Upper lobe of right lung (tissue), 1 donor: ENCODE measurements at places on chromosomes 5 and 9. TPM values are rescaled to one million over a fixed set of nuclear protein-coding genes. Genes with fewer than 3 reads are reported as not detected.

Gene FOXD4L3
- not detected for total RNA-seq

DNA sequence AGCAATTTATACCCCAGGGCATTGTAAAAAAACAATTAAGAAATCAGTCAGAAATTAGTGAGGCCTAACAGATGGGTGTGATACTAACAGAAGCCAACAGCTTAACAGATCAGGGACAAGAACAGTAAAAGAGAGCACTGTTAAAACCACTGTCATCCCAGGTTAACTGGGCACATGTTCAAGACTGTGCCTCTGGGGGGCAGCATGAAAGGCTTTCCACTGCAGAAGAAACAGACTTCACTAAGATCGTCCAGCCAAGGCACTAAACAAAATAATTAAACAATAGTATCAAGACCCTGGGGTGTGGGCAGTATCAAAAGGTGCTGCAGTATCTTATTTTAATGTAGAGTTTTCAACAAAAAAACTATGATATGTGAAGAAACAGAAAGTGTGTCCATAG lies 43.5 kb downstream of the FBN2 start:
- no peak for DNase-seq

GRCh38 chr5:136089791-136090190 lies 42.9 kb upstream of the SMAD5 start:
- DNase-seq, result no peak

- DNase-seq, result no peak
These were observed 48.4 kb upstream of the SRFBP1 start for GRCh38 chr5:121913418-121913817.

- no peak for DNase-seq
These were observed 124.4 kb downstream of the WDR41 start for GRCh38 chr5:77367741-77368140.

DNA sequence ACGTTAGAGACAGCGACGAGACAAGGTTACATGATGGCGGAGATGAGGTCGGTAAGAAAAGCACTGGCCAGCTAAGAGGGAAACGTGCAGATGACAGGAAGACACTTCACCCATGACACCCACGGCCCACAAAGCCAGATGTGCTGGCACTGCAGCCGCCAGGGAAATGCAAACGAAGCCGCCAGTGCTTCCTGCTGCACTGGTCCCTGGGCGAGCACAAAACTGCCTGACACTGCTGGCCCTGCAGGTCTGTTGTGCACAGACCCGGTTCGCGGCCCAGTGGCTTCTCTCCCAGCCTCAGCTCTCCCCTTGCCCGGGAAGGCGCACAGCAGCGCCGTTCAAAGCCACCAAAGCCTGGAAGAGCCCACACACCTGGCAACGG lies 20.3 kb downstream of the QSOX2 start:
- DNase-seq, result no peak

Gene FOXD4L4
- 0.23 TPM for total RNA-seq

DNA sequence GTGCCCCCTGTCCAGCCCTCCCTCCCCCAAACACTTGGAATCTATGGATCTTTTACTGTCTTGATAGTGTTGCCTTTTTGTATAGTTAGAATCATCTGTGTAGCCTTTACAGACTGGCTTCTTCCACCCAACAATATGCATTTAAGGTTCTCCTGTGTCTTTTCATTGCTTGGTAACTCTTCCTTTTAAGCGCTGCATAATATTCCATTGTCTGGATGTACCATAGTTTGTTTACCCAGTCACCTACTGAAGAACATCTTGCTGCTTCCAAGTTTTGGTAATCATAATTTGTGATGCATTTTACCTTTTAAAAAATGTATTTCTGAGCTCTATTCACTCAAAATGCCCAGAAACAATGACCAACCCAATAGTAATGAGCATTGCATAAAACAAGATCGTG lies 17.7 kb upstream of the LMX1B start:
- no peak for DNase-seq

GRCh38 chr5:94595281-94595840 lies 23.0 kb downstream of the KIAA0825 start:
- DNase-seq, result no peak

DNA sequence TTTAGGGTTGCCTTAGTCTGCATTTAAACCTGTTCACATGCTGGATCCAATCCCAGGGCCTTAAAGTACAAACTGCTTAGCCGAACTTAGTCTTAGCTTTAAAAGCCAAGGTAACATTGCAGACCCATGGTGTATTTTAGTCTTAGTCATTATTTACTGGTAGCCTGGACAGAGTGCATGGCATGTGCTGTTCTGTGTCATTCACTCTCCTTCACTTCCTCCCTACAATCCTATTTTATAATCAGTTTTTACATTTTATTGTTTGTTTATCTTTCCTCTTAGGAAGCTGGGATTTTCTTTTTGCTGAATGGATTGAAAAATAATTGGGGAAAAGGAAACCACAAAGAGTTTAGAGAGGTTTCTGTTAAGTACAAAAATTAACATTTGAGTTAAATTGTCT lies 29.4 kb upstream of the TAL2 start:
- no peak for DNase-seq

- no peak for DNase-seq
These were observed 14.7 kb downstream of the DNAJC21 start for GRCh38 chr5:34944044-34944443.

DNA sequence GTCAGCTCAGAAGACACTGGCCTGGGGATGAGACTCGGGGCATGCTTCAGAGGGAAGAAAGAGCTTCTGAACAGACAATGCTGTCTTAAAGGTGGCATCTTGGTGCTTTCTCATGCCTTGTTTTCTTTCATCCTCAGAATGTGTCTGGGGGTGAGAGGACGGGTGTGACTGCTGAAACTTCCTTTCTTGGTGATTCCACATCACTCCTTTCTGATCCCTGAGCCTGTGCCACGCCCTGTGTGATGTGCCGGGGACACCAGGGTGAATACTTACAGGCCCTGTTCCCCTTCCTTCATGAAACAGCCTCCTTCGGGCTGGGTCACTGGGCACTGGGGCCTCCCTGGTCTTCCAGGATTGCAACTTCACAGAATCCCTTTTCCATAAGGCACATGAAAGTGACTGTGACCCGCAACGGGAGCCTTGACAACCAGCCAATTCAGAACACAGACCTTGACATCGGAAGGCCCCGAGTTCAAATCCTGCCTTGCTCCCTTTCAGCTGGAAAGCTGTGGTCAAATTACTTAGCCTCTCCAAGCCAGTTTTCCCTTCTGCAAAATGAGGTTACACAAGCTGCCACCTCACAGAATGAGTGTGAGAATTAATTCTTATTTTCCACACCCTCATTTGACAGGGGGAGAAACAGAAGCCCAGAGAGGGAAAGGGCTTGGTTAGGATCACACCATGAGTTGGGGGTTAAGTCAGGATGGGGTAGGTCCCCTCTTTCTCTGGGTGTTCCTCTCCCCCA lies 44.1 kb upstream of the IL17B start:
- DNase-seq, result no peak

DNA sequence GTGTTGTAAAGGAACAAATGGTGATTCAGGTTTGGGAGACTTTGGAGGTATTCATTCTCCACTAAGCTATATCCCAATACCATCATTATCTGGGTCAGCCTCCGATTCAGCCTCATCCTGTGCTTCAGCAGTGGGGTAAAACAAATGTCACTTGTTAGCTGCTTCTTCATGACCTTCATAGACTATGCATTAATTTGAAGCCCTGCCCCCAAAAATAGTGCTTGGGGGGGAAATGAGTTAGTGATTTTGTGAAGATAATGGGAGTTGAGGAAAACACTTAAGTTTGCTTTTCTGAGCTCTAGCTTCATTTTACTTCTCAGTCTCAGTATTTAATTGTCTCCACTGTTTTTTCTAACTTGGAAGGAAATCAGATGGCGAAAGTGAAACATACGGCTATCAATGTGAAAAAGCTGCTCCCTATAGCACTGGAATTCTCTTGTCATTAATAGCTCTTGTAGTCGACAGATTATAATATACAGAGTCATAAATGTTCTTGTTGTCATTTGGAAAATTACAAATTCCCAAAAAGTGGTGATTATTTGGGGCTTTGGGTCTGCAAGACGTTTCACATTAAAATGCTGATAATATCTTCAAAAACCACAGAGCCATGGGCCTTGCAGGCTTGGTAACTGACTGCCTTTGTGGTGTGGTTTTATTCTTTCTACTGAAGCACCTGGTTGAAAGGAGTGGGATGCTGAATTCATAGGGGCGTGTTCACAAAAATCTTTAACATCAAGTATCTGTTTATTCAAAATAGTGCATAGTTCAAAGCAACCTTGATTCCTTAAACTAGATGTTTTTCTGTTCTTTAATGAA lies 40.0 kb downstream of the PIK3R1 start:
- DNase-seq, result no peak

Gene SHOC1
- not detected for total RNA-seq

- no peak for DNase-seq
These were observed 677 bp upstream of the DYNC2I2 start for GRCh38 chr9:128657344-128657704.

GRCh38 chr5:151001436-151001835 lies 19.0 kb upstream of the GPX3 start:
- DNase-seq, result no peak

GRCh38 chr5:138620663-138621224 lies 45.5 kb upstream of the HSPA9 start:
- DNase-seq, result no peak

Gene FAM114A2
- 37.4 TPM for total RNA-seq

DNA sequence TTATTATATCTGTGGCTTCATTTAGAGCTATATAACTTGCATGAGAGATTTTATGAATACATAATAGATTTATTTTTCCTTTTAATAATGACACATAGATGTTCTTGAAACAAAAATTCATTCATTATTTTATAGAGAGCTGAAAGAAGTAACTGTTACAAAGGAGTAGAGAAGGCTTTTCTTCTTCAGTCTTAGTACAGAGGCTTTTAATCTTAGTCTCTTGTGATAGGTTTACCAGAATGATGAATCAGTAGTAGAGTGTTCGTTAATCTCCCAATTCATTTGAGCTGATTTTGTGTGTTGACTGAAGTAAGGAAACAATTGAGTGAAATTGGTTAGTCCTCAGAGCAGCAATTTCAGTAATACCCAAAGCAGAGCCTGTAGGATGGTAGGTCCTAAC lies 1284.1 kb upstream of the ACO1 start:
- DNase-seq, result no peak

Gene SPATA6L
- total RNA-seq, result 12.6 TPM

DNA sequence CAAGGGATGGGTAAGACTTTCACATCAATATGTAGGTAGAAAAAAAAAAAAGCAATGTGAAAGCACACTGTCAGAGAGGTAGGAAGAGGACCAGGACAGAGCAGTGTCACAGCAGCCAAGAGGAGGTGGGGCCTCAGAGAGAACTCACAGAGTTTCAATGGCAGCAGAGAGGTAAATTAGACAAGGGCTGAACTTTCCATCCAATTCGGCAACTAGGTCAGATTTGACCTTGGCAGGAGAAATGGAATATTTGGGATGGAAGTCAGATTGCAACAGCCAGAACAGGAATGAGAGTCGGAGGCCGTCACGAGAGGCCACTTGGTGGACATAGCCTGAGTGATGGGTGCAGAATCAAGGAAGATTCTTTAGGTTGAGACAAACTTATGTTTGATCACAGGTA lies 57.7 kb downstream of the ENC1 start:
- DNase-seq, result no peak

Gene TAF11L10
- total RNA-seq, result not detected

- no peak for DNase-seq
These were observed 72.1 kb upstream of the SREK1 start for GRCh38 chr5:66072031-66072430.

Gene STRBP
- 24.7 TPM for total RNA-seq

GRCh38 chr5:76305775-76306174 lies 97.3 kb upstream of the IQGAP2 start:
- no peak for DNase-seq

- DNase-seq, result no peak
These were observed 15.0 kb upstream of the S1PR3 start for GRCh38 chr9:88975966-88976889.

GRCh38 chr9:121604242-121604641 lies 47.2 kb upstream of the DAB2IP start:
- no peak for DNase-seq

- no peak for DNase-seq
These were observed 209.8 kb downstream of the TLE1 start for GRCh38 chr9:81479573-81479972.

DNA sequence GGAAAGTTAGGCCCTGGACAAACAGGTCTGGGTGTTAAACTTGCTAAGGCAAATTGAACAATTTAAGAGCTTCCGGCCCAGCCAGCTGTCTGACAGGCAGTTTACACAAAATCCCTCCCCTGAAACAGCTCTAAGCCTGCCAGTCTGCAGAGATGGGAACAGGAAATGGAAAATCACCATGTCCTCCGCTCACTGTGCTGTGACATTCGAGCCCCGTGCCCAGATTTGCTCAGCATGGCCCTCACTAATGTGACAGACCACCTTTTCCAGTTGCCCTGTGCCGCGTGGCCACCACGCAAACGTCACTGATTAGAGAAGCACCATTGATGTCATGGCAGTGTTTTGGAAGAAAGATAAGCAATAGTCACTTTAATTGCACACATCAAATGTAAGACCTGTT lies 41.0 kb downstream of the CCNJL start:
- no peak for DNase-seq

GRCh38 chr5:61330341-61330844 lies 1.7 kb upstream of the ZSWIM6 start:
- DNase-seq, result no peak

- no peak for DNase-seq
These were observed 56.6 kb upstream of the IFNK start for GRCh38 chr9:27467486-27467885.

Gene INPP5E
- 13.0 TPM for total RNA-seq

Gene PAEP
- total RNA-seq, result not detected

- no peak for DNase-seq
These were observed 93.3 kb downstream of the TMEM174 start for GRCh38 chr5:73266176-73266738.

Gene PKD2L2
- total RNA-seq, result not detected

Gene BRD8
- 46.7 TPM for total RNA-seq

DNA sequence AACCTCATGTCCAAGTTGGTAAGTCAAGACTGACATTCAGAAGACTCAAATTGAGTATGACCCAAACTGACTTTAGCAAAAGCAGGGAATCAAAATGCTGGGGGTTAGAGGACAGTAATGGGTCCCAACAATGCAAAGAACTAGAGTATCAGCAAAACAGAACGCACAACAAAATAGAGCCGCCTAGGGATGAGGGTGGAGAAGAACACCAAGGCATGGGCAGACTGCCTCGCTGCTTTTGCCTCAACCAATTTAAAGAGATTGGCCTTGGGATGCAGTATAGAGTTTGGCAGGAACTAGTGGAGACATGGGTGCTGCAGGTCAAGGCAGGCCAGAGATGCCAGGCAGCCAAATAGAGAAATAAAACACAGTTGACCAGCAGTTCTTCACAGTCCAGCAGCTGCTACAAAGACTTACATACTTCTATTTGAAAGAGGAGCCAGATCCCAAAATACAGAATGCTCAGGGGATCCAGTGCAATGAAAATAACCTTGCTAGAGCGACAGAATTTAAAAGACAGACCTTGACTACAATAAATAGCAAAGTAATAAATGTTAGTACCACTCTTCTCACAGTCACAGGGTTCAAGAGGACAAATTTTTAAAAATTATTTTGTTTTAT lies 83.9 kb upstream of the NIPBL start:
- no peak for DNase-seq

GRCh38 chr9:16598316-16598715 lies 272.2 kb downstream of the BNC2 start:
- DNase-seq, result no peak
